ENCODE measurements at places on chromosomes 7 and 10.

DNA sequence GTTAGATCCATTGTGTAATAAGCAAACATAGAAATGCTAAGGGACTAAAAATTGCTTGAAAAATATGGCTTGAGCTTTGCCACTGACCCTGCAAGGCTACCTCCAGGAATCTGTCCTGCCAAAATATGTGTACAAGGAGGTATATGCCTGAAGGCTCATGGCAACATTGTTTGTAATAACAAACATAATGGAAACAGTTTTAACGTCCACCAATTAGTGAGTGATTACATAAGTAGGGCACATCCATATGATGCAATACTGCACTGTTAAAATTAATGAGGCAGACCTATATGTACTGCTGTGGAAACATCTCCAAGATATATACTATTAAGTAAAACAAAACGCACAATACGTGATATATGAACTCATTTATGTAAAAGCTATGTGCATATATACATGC, 13.1 kb upstream of the GOT1 start:
- no peak for DNase-seq

DNA sequence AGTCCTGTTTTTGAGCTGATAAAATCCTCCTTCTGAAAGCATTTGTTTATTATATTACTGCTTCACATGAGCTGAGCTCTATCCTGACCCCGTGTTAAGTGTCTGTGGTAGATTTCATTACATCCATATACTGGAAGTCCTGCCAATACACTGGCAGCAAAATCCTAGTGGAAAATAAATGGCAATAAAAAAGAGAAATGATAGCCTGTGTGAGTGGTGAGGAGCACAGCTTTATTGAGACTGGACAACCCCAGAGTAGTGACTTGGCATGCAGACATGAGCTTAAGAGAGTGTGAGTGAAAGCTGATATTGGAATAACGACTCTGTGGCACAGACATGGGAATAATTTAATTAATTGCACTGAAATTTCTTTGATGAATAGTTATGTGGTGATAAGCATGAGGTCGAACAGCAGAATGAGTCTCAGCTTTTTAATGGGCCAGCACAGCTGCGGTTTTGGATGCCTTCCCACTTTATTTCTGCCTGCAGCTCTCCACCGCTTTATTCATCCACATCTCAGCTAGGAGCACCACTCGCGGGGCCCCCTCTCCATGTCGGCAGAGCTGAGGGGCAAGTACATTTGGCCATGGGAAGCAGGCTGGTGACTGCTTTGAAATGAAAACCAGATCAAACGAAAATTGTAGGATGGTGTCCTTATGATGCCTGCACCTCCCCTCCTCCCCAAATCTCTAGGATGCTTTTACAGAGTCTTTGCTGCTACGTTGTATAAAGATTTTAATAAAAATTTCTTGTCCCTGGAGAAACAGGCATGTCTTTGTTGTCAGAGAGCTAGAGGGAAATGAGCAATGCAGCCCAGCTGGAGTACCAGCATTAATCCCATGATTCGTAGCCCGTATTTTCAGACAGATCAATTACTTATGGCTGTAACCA, 494.3 kb downstream of the AUTS2 start:
- DNase-seq, result no peak

- no peak for DNase-seq
Measured at GRCh38 chr10:5515948-5516761, 8.6 kb upstream of the CALML3 start.

DNA sequence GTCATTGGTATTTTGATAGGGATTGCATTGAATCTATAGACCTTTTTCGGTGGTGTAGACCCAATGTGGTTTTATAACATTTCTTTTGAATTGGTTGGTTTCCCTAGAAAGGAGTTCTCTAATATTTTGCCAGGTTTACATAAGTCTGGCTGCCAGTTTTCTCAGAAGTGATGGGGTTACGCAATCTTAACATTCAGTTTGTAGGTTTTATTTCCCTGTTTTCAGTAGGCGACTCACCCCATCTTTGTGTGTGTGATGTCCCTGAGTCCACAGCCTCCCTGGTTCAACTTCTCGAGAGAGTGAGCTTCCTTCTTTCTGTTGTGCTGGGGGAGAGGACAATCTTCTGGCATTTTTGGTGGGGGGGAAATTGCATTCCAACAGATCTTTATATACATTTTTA, 9.6 kb upstream of the KIF5B start:
- DNase-seq, result peak; percentile 28

GRCh38 chr7:104206841-104207240, 972 bp downstream of the ORC5 start:
- DNase-seq, result peak; percentile 1

DNA sequence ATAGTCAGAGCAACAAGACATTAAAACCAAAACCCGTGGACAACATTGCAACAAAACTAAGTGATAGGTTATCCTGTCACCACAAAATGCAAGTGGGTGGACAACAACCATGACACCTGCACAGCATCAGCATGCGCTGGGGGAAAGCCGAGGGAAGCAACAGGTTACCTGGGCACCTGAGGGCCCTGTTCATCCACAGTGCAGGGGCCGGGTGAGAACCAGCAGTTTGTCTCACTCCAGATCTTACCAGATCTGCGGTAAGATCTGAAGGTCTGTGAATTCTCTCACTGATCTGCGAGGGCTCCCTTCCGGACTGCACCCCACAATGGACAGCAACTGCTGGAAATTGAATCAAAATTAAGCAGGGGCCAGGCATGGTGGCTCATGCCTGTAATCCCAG, 30.5 kb upstream of the GRID1 start:
- DNase-seq, result no peak

- no peak for DNase-seq
Measured at GRCh38 chr10:51685768-51686167, 13.6 kb downstream of the CSTF2T start.

- DNase-seq, result no peak
Measured at GRCh38 chr10:72783410-72783833, 91.5 kb downstream of the MCU start.

GRCh38 chr7:1690359-1690958, 20.4 kb downstream of the ELFN1 start:
- DNase-seq, result no peak

GRCh38 chr7:70143075-70144044, 545.1 kb downstream of the AUTS2 start:
- DNase-seq, result no peak

DNA sequence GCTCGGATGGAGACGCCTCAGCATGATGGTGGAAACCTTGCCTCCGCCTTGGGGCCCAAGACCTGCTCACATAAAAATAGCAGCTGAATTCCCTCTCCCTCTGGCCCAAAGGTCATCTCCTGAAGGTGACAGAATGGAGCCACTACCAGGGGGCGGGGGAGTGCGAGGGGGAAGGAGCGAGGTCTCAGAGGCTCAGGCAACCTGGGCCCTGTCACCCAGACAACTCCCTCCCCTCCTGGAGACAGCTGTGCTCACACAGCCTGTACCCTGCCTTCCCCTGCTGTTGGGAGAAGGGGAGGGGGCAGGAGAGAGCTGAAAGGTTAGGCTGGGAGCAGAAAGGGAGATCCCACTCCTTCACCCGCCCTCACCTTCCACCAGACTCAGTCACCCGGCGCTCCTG, 173.0 kb upstream of the RHEB start:
- no peak for DNase-seq

DNA sequence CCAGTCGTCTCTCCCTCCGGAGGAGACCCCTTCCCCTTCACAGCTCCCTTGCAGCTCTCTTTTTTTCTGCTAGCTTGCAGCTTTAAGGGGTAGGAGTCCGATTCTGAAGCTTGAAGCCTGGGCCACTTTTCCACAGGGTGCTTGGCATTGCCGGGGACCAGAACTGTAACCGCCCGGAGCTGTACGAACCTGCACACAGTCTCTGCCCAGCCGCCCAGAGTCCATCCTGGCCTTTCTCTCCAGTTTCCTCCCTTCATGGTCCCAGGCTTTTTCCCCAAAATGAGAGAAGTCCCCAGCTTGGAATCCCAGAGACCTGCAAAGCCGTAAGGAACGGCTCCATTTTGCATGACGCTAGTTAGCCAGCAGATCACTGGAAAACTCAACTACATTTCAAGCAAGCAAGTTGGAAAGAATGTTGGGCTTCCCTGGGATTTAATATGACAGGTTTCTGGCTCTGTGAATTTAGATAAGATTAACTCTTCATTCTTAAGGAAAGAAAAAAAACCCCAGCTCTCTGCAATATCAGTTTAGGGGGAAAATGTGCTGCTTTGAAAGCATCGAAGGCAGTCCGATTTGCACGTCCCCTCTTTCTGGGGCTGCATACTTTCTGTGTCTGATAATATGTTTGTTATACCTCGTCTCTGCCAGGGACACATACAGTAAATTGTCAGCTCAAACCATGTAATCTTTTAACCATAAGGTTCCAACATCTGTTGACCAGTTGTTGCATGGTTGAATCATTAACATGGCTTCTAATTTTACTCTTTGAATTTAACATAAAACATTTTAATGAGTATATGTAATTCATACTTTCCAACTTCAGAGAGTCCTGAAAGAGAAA, 190.0 kb upstream of the LYZL2 start:
- no peak for DNase-seq

DNA sequence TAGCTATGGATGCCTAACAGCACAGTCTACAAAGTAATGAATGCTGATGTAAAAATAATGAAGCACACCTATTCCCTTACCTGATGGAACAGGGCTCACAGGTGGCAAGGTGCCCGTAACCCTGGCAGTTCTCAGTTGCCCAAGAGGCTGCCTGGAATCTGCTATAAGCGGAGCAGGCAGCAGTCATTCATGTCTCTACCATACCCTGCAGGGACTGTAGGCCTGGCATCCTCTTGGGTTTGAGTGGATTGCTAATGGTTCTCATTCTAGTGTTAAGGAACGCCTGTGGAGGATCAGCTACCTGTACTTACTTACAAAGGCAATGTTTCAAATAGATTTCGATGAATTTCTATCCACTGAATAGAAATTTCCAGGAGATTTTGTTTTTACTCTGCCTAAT, 38.4 kb downstream of the BAIAP2L1 start:
- DNase-seq, result no peak

DNA sequence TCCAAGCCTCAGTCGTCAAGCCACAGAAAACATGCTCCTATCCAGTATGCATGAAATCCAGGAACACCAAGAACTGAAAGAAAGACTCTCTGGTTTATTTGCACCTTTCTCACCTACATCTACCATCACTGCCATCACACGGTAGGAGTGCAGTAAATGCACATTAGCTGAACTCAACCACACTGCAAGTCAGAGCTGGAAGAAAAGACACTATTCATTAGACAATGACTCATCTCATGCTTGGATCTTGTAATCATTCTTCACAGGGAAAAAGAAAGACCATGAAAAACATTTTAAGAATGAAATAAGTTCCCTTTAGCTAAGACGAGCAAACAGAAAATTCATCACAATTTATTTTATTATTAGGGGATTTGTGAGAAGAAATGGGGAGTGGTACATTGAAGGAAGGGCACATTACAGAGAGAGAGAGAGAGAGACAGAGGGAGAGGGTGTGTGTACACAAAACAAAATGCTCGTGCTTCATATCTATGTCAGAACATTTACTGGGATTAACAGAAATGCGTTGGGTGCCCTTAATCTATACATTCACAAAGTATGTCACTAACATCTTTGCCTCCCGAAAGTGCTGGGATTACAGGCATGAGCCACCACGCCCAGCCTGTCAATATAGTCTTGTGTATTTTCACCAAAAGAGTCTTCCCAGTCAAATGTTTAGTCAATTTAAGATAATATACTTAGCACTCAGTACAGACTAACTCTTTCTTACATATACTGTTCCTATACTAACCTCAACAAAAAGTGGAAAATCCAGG, 324.9 kb downstream of the PARD3 start:
- no peak for DNase-seq
